ENCODE measurements at places on chromosomes 6 and 20. TPM values are rescaled to one million over a fixed set of nuclear protein-coding genes. Genes with fewer than 3 reads are reported as not detected.

The SPEF1 gene
- not detected for total RNA-seq

The SLC35D3 gene
- total RNA-seq = not detected

The ARMC2 gene
- 4.6 TPM for total RNA-seq

The SEC23B gene
- 88.5 TPM for total RNA-seq

The PNPLA1 gene
- total RNA-seq = not detected

The OR12D3 gene
- not detected for total RNA-seq

The EPB41L1 gene
- 2.2 TPM for total RNA-seq

The TRIM40 gene
- not detected for total RNA-seq

The CCN6 gene
- not detected for total RNA-seq

The TMEM200A gene
- 0.20 TPM for total RNA-seq

The SLC26A8 gene
- not detected for total RNA-seq

The HNF4A gene
- total RNA-seq = not detected

The TDP2 gene
- 39.8 TPM for total RNA-seq

The GLP1R gene
- 0.81 TPM for total RNA-seq

The ALDH8A1 gene
- total RNA-seq = 1.2 TPM

The SLPI gene
- not detected for total RNA-seq

The FOXS1 gene
- total RNA-seq = not detected

The TENT5A gene
- total RNA-seq = 1.2 TPM

The CSNK2B gene
- total RNA-seq = 241 TPM

- no peak for DNase-seq
Observed at GRCh38 chr6:62035952-62036351, 250.1 kb downstream of the KHDRBS2 start.

DNA sequence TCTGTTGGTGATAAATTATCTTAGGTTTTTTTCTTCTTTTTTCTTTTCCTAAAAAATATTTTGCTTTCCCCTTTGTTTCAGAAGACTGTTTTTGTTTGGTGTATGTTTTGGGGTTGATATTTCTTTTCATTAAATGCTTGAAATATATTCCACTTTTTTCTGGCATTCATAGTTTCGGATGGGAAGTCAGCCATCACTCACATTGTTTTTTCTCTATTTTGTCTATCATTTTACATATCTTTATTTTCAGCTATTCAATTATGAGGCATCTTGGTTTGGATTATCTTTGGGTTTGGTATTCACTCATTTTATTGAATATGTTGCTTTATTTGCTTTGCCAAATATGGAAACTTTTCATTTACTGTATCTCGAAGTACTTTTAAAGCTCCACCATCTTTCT, 600.5 kb upstream of the EYS start:
- no peak for DNase-seq

- no peak for DNase-seq
Observed at GRCh38 chr20:35314816-35315631, 22.8 kb upstream of the FAM83C start.

DNA sequence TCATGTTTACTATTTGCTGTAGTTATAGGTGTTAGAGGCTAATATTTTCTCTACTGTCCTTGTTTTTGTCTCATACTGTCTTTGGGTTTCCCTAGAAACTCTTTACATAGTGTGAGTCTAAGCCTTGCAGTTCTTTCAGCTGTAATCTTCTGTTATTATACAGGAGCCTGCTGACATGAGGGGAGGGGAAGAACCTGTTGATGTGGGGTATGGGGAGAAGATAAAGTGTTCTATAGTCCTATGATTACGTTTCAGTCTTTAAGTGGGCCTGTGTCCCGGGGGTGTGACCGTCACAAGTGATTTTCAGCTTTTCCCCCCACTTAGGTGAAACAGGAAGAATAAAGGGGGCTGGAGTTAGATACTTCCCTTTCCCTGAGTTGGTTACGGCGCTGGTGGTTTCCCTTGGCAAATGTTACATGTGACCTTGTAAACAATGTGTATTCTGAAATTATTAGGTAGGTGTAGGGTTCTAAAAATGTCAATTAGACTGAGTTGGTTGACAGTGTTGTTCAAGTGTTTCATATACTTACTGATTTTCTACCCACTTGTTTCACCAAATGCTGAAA, 41.3 kb downstream of the REV3L start:
- no peak for DNase-seq

DNA sequence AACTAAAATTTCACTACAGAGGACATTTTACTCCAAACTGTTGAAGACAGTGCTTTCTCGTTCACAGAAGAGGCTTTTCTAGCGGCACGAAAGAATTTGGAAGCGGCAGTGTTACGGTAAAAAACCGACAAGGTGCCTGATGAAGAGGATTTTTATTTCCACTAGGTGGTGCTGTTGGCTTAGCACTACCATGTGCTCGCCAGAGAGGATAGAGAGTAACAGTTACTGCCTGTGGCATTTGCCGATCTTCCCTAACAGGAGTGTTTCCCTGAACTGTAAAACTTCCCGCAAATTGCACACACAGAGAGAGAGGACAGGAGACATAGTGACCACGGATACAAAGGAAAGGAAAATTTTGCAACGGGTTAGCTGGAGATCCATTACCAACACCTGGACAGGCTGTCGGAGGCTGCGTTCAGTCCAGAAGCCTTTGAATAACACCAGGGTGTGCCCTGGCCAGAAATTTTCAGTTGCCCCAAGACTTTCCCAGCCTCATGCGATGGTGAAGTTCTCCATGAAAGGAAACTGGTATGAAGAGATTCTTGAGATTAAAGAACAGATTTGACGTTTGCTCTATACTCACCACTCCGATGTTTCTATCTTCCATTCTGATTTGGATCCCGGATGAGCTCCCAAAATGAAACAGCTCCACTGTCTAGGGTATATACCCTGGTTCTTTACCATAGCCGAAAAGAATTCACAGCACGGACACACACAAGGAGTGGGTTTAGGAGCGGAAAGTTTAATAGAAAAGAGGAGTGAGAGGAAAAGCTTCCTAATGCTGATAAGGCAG, 48.1 kb downstream of the HLA-DPB1 start:
- DNase-seq = peak; percentile 57

GRCh38 chr6:139982195-139982594, 607.7 kb upstream of the CITED2 start:
- no peak for DNase-seq

- DNase-seq = peak; percentile 58
Observed at GRCh38 chr6:11727998-11728961, 50.3 kb downstream of the ADTRP start.

- no peak for DNase-seq
Observed at GRCh38 chr6:150195996-150196417, 53.2 kb downstream of the PPP1R14C start.

DNA sequence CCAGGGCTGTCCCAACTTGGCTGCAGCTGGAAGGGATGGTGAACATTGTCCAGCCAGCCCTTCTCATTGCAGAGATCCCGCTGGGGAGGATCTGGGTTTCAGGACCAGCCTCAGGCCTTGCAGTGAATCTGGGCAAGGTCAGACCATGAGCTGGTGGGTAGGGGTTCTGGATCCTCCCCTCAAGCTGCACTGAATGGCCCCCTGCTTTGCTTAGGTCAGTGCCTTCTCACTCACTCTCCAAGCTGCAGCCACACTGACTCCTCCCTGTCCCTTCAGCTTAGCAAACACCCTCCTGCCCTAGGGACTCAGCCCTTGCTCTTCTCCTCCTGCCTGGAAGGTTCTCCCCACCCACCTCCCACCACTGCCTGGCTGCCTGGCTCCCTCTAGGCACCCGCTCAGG, 95.3 kb upstream of the KCNG1 start:
- no peak for DNase-seq

GRCh38 chr20:7193681-7194080, 426.2 kb downstream of the BMP2 start:
- no peak for DNase-seq

- no peak for DNase-seq
Observed at GRCh38 chr6:55584654-55585354, 5.8 kb upstream of the HMGCLL1 start.

DNA sequence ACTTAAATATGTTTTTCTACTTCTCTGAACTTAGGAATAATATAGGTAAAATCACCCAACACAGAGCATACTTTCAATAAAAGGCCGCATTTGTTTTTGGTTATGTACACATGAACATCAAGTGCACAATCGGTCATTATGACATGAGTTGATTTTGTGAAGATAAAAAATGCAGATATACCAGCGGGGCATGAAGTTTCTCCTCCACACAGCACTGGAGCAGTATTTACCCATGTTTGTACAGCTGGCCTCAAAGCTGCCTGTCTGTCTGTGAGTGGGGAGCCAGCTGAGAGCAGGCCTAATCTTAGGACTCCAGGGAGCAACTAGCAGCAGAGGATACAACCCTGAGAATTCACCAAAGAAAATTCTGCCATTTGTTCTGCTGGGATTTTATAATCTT, 206.5 kb downstream of the TPBG start:
- no peak for DNase-seq

- DNase-seq = no peak
Observed at GRCh38 chr20:13202565-13202964, 18.5 kb upstream of the ISM1 start.

DNA sequence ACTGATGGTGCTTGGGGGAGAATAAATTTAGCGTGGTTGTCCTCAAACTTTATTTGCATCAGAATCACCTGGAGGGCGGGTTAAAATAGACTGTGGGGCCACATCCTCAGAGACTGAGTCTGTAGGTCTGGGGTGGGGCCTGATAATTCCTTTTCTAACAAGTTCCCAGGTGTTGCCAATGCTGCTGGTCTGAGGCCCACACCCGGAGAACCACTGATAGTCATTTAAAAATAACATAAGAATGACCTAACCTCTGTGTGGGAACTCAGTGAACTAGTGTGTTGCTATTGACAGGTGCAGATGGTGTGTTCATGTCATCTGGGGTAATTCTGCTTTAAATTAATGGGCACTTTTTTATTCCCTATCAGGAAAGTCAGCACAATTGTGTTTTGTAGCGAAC, 64.8 kb downstream of the RTN4IP1 start:
- DNase-seq = no peak

GRCh38 chr6:113755449-113756289, 101.5 kb upstream of the MARCKS start:
- no peak for DNase-seq

- DNase-seq = no peak
Observed at GRCh38 chr6:121944354-121944753, 455.1 kb upstream of the HSF2 start.

- peak; percentile 21 for DNase-seq
Observed at GRCh38 chr6:151385177-151385576, 6.2 kb downstream of the ZBTB2 start.

DNA sequence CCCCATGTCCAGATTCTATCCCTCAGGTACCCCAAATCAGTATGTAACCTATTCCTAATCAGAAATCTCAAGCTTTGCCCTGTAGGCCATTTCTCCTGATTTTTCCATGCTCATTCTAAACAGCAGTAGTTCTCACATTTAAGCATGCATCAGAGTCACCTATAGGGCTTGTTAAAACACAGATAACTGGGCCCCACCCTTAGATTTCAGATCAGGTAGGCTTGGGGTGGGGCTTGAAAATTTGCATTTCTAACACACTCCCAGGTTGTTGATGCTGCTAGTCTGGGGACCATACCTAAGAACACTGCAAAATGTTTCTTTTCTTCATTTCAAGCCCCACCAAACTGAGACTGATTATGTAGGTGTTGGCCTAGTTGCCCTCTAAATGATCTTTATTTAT, 621.2 kb upstream of the FLRT3 start:
- DNase-seq = no peak

GRCh38 chr20:22918286-22918983, 116.7 kb upstream of the SSTR4 start:
- DNase-seq = no peak

DNA sequence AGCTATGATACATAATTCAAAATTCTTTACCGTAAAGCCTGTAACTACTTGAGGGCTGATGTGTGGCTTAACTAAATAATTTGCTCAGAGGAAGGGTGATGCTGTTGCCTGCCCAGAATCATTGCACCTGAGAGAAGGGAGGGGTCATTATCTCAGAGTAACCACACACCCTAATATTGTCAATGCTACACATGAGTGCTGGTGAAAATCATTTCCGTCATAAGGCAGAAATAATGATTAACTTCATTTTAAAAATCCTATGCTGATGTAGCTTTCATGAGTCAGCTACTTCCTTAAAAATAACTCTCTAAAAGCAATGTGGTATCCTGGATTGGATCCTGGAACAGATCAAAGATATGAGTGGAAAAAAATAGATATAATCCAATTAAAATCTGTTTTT, 146.4 kb upstream of the FAM83B start:
- DNase-seq = no peak

- DNase-seq = no peak
Observed at GRCh38 chr20:35828434-35828833, 56.6 kb downstream of the PHF20 start.

DNA sequence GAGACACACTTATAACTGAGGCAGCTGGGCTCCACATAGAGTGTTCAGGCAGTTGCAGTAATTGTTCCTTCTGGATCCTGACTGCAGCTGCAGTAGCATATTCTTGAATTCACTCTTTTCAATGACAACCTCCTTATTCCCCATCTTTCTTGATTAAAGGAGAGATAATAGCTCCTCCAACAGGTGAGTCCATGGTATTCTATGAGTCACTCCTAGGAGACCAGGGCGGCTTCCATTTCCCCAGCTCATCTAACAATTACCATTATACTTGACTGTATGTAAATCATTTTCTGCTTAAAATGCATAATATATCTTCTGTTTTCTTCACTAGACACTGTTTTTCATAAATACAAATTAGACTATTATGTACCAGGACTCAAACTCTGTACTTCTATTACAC, 62.4 kb downstream of the TENT5A start:
- DNase-seq = no peak

- no peak for DNase-seq
Observed at GRCh38 chr6:154414021-154414813, 57.6 kb upstream of the IPCEF1 start.

DNA sequence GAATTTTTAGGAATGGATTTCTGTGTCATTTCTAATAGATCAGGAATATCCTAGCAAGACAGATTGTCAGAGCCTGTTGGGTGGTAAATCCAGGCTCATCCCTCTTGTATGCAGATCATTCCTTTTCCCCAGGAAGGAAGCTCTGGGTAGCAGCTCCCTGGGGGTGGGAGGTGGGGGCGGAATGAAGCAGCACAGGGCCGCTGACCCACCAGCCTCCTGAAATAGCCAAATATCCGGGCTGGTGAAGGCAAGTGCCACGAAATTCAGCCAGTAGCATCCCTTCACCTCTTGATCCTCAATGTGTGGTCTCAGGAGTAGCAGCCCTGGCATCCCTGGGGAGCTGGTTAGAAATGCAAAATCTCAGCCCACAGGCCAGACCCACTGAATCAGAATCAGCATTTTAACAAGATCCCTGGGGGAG, 256.9 kb downstream of the LRFN2 start:
- no peak for DNase-seq

DNA sequence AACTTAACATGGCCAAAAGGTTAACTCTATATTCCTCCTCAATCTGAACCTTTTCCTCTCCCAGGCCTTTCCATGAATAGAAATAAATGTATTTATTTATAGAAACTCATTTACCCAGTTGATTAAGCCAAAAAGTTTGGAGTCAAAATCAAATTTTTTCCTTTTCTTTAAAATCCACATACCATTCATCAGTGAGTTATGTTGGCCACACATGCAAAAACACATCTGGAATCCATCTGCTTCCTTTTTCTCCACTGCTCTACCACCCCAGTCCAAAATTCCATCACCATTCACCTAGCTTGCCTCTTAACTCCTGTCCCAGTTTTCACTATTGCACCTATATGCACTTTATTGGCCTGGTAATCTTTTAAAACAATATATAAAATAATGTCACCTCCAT, 62.4 kb upstream of the TMEM200A start:
- DNase-seq = no peak
